CD4-positive, alpha-beta T cell (primary cell): ENCODE measurements at places on chromosomes 1 and 21.

DNA sequence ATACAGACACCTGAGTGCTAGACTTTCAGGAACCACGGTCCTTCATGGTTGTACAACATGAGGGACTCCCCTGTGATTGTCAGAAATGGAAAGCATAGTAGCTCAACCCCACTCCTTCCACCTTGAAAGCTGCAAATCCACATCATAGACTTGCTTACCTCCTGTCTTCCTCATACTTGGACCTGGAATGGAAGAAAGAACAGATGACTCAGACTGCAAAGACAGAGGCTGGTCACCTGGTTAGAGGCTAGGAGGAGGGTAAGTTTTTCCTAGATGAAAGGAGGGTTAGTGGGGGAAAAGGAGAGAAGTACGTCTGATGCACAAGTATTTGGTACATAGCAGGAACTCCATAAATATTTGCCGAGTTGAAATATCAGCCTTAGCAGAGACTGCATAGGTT is 37.2 kb downstream of the LRRC71 start:
- H3K4me3 ChIP-seq = no peak overlapping the region
- no peak for DNase-seq
- H3K4me1 ChIP-seq = peaks cover 17% of the 10 kb centered on the region

- H3K36me3 ChIP-seq = no peaks in the 10 kb centered on the region
- no peaks in the 10 kb centered on the region for H3K4me1 ChIP-seq
- no peak overlapping the region for H3K4me3 ChIP-seq
- no peaks in the 10 kb centered on the region for H3K27me3 ChIP-seq
Measured at GRCh38 chr1:96508233-96508632, 213.4 kb upstream of the PTBP2 start.

DNA sequence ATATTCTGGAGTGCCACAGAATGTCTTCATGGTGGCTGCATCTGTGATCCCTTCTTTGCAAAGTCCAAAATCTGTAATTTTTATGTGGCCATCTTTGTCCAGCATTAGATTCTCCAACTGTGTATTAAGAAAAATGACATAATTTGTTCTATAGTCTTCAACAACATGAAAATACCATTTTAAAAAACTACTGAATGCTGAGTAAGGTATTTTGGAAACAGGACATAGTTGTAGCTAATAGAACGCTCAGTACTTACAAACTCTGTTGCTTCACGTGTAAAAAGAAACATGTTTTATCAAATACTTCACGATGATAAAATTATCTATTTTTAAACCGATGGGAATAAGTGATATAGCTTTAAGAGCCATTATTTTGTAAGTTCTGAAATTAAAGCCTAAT is 286.3 kb downstream of the AKT3 start:
- no peak overlapping the region for H3K4me3 ChIP-seq
- DNase-seq = no peak
- H3K4me1 ChIP-seq = no peaks in the 10 kb centered on the region
- H3K27ac ChIP-seq = no peak overlapping the region
- peaks cover 32% of the 10 kb centered on the region for H3K36me3 ChIP-seq

DNA sequence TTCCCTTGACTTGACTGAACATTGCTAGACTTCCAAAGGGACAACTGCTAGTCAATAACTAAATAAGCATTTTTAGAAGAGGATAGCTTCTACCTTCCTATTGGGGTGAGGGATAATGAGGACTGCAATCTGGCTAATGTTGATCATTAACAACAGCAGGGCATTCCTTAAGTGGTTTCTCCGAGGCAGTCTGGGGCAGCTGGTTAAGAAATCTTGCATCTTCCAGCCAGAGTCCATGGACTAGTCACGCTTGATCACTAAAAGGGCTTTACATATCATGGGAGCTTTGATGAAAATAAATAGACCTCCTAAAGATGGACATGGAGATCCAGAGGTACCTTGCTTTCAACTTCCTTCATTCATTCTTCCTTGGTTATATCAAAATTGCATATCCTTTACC is 329.4 kb upstream of the ESRRG start:
- H3K36me3 ChIP-seq = no peaks in the 10 kb centered on the region
- no peaks in the 10 kb centered on the region for H3K27me3 ChIP-seq
- H3K4me1 ChIP-seq = no peaks in the 10 kb centered on the region

GRCh38 chr1:34444516-34444915 is 267.8 kb downstream of the C1orf94 start:
- no peak overlapping the region for H3K4me3 ChIP-seq
- no peak for DNase-seq
- no peaks in the 10 kb centered on the region for H3K27me3 ChIP-seq
- H3K36me3 ChIP-seq = no peaks in the 10 kb centered on the region
- no peak overlapping the region for H3K27ac ChIP-seq

DNA sequence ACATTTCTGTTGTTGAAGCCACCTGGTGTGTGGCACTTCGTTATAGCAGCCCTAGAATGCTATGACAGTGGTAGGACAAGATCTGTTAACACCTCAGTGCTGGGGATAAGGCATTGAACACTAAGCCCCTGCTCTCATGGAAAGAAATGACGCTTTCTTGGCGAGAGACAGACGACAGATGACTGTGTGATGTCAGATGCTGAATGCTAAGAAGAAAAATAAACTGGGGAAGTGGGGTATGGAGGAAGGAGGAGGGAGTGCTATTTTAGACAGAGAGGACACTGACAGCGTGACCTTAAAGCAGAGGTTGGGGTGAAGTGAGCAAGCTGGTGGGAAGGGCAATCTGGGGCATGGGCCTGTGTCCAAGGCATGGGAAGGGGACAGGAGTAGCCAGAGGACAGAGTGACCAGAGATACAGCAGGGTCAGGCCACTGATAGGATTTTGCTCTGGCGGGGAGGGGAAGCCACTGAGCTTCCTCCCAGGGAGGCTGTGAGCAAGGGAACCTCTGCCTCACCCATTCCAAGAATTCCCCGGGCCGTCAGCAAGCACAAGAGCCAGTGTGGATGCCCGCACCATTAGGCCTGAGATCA is 15.2 kb downstream of the DOP1B start:
- peaks cover 28% of the 10 kb centered on the region for H3K4me1 ChIP-seq
- no peaks in the 10 kb centered on the region for H3K27me3 ChIP-seq
- no peak overlapping the region for H3K27ac ChIP-seq

GRCh38 chr21:46421756-46422555 is 36.7 kb upstream of the DIP2A start:
- H3K27ac ChIP-seq = no peak overlapping the region
- H3K4me3 ChIP-seq = no peak overlapping the region
- peaks cover 43% of the 10 kb centered on the region for H3K4me1 ChIP-seq

DNA sequence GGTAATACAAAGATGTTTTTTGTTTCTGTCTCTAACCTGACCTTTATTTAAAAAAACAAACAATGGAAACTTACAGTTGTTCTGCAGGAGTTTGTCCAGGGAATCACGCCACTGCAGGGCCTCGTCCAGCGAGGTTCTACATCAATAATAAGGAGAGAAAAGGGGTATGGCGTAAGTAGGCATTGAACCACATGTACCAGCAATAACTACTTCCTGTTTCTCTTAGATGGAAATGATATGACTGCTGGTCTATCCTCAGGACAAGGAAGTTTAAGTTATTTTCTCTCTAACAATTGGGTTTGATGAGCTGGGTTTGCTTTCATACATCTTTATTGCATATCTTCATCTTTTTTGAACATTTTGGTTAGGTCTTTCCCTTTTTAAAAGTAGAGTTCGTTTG is 40.9 kb downstream of the RGS5 start:
- H3K27me3 ChIP-seq = no peaks in the 10 kb centered on the region
- DNase-seq = no peak
- no peak overlapping the region for H3K27ac ChIP-seq
- H3K4me3 ChIP-seq = no peak overlapping the region

GRCh38 chr1:90074970-90075391 is 80.1 kb downstream of the ZNF326 start:
- H3K27me3 ChIP-seq = no peaks in the 10 kb centered on the region
- DNase-seq = no peak
- H3K27ac ChIP-seq = no peak overlapping the region
- H3K36me3 ChIP-seq = no peaks in the 10 kb centered on the region
- H3K4me1 ChIP-seq = no peaks in the 10 kb centered on the region
- no peak overlapping the region for H3K4me3 ChIP-seq

DNA sequence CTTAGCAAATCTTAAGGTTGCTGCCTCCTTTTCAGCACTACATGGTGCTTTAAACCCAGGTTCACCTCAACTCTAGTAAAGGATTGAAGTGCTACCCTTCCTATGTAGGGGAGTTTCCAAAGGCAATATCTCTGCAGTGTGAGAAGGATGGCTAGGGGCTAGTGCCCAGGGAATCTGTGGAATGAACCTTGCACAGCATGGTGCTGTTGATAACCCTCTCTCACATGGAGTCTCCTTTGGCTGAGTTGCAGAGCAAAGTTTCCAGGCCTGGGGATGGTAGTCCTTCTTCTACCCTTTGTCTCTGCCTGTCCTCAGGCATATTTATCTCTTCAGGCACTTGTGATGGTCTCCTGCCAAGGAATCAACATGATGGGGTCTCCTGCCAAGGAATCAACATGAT is 59.4 kb downstream of the AXDND1 start:
- H3K36me3 ChIP-seq = no peaks in the 10 kb centered on the region
- no peaks in the 10 kb centered on the region for H3K4me1 ChIP-seq
- no peaks in the 10 kb centered on the region for H3K27me3 ChIP-seq
- H3K27ac ChIP-seq = no peak overlapping the region
- DNase-seq = no peak

DNA sequence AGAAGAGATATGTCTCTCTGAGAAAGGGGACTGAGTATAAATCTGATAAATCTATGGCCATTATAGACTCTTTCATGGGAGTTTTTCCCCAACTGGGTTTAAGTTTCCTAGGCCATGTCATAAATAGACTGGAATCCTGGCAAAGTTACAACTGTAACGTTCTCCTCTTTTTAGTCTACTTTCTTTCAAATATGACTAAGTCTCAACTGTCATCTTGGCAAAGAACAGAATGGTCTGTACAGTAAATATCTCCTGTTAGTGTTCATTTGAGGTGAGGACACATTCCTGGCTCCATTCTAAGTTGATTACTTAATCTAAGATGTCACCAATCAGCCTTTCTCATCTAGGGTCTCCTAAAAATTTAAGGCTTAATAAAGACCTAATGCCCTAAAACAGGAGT is 300.5 kb downstream of the BRINP2 start:
- no peaks in the 10 kb centered on the region for H3K27me3 ChIP-seq
- no peaks in the 10 kb centered on the region for H3K4me1 ChIP-seq
- no peak for DNase-seq
- no peak overlapping the region for H3K27ac ChIP-seq
- no peak overlapping the region for H3K4me3 ChIP-seq
- H3K36me3 ChIP-seq = no peaks in the 10 kb centered on the region

DNA sequence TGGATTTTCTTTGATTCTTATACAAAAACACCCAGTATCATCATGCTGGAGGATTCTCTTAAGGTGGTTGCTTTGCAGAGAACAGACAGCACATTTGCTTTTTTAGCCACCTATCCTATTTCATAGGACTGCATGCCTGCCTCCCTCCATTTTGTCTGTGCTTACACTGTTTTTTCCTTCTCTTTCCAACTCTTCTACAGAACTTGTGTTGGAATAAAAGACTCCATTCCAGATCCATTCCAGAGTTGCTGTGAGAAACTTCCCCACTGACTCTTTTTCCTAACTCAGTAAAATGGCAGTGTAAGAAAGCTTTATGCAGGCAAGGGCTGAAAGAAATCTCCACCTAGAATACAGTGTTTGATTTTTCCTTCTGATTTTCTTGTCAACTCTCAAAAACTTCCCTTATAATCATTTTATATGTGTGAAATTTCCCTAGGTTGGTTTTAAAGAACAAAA is 5.2 kb upstream of the ARID1A start:
- peaks cover 31% of the 10 kb centered on the region for H3K4me1 ChIP-seq
- no peaks in the 10 kb centered on the region for H3K27me3 ChIP-seq
- DNase-seq = no peak
- H3K4me3 ChIP-seq = no peak overlapping the region
- H3K36me3 ChIP-seq = no peaks in the 10 kb centered on the region

- H3K27ac ChIP-seq = no peak overlapping the region
- peaks cover 32% of the 10 kb centered on the region for H3K4me1 ChIP-seq
- H3K4me3 ChIP-seq = no peak overlapping the region
- H3K36me3 ChIP-seq = no peaks in the 10 kb centered on the region
Measured at GRCh38 chr1:230128569-230129285, 61.7 kb downstream of the GALNT2 start.

GRCh38 chr21:34182436-34182835 is 109.1 kb downstream of the MRPS6 start:
- no peak overlapping the region for H3K27ac ChIP-seq
- no peaks in the 10 kb centered on the region for H3K4me1 ChIP-seq
- H3K27me3 ChIP-seq = no peaks in the 10 kb centered on the region
- no peaks in the 10 kb centered on the region for H3K36me3 ChIP-seq

DNA sequence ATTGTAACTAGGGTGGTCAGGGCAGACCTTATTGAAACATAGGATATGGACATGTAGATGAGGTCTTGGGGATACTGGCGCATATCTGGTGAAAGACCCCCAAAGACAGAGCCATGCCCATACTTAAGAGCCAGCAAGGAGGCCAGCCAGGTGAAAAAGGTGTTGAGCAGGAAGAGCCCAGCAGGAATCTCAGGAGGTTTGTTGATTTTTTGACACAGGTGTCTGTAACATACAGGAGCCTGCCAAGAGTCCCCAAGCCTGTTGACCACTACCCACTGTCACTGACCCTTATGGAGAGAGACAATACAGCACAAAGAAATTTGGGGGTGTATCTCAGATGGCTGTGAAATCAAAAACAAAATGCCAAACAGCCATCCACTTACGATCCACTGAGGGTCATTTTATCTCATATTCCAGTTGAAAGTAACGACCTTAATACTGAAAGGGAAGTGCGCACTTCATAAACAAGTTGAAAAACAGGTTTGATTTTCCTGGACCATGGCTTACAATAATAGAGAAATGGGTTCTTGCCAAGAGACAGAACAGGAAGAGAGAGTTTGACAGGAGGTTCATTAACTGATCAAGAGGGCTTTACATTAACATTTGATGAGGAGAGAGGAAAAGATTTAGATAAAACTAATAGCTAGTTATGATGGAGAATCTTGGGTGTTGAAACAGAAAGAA is 163.6 kb downstream of the GLUL start:
- H3K36me3 ChIP-seq = no peaks in the 10 kb centered on the region
- DNase-seq = no peak
- H3K4me3 ChIP-seq = no peak overlapping the region
- H3K4me1 ChIP-seq = no peaks in the 10 kb centered on the region
- no peak overlapping the region for H3K27ac ChIP-seq

DNA sequence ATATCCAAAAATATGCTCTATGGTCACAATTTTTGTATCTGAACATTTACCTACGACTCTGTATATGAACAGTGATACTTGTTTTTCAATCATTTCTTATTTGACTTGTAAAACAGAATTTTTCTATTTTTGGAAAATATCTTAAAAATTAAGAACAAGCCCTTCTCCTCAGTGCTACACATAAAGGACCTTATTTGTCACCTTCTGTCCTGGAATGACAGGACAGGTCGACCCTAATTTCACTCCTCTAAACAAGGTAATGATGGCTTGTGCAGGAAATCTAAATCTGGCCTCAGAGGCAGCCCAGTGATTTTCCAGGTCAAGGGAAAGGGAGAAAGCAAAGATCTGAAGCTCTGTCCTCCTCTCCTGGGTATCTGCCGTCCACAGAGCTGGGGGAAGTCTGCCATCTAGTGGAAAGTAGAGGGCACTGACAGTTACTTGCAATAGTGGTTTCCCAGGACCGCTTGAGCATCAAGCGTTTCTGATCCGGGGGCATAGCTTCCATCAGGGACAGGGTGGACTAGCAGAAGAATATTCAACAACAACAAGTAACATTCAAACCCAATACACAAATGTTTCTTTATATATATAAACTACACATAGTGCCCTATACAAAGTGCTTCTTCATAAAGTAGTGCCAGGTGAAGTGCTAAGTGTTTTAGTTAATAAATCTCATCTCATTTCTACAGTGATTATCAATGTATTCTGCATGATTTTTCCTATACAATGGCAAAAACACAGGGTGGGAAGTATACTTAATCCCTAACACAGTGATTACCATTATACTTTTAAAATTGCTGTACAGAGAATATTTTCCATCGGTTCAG is 74.6 kb downstream of the SLC25A24 start:
- H3K4me1 ChIP-seq = peaks cover 3% of the 10 kb centered on the region
- no peaks in the 10 kb centered on the region for H3K27me3 ChIP-seq
- H3K36me3 ChIP-seq = no peaks in the 10 kb centered on the region
- peak; percentile 85 for DNase-seq
